ENCODE measurements at places on chromosomes 12 and 14.

GRCh38 chr12:117182866-117183265 lies 7.4 kb downstream of the FBXO21 start:
- no peak for DNase-seq

DNA sequence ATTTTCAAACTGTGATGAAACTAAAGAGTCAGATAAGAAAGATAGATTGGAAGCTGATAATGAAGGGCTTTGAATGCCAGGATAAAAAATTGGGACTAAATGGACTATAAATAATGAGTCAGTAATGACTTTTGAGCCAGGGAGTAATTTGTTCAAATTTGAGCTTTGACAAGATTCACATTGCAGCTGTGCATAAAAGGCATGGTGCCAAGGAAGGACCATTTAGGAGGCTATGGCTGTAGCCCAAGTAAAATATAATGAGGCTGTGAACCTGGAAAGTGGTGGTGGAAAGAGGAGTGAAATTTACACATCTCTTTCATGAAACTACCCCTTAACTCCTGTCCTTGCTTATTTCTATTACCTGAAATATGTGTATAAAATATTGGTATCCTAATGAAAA lies 218.5 kb downstream of the SLC6A15 start:
- DNase-seq = no peak

DNA sequence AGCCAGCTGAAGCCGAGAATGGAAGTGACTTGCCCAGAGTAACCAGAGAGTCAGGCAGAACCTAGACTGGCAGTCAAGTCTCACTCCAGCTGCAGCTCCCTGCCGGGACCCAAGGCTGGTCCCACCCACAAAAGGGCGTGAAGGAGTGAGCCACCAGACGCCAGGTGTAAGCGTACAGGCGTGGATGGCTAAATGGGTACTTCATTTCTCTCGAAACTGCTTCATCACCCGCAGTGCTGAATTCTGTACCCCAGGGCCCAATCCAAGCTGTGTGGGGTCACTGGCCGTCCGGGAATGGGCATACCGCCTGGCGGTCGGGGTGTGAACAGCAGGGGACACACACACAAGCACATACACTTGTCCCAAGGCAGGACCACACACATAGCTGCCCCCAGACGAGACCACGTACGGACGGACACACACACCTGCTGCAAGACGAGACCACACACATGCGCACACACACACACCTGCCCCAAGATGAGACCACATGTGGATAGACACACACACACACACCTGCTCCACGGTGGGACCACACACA lies 34.8 kb downstream of the DEGS2 start:
- DNase-seq = no peak

DNA sequence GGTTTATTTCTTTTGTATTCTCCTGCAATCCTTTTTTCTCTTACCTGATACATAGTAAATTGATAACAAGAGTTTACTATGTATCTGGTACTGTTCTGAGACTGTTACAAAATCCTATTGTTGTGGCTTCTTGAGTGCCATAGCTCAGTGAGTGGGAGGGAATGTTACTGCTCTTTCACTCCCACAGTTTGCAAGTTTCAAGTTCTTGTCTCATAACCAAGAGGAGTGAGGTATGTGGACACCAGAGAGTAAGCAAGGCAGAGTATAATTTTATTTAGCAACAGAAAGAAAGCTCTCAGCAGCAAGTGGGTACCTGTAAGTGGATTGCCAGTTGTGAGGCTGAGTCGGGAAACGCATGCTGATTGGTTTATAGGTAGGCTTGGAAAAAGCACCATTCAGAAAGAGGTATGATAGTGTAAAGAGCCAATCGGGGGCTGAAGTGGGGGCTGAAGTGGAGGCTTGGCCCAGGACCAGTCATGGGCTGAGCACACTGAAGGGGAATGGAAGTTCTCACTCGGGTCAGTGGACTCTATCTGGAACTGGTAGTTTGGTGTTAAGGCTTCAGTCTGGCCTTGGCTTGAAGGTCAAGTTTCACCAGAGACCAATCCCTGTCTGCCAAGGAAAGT lies 850.8 kb downstream of the TMTC2 start:
- DNase-seq = no peak

- no peak for DNase-seq
Observed at GRCh38 chr12:19035536-19035935, 94.0 kb upstream of the PLEKHA5 start.

DNA sequence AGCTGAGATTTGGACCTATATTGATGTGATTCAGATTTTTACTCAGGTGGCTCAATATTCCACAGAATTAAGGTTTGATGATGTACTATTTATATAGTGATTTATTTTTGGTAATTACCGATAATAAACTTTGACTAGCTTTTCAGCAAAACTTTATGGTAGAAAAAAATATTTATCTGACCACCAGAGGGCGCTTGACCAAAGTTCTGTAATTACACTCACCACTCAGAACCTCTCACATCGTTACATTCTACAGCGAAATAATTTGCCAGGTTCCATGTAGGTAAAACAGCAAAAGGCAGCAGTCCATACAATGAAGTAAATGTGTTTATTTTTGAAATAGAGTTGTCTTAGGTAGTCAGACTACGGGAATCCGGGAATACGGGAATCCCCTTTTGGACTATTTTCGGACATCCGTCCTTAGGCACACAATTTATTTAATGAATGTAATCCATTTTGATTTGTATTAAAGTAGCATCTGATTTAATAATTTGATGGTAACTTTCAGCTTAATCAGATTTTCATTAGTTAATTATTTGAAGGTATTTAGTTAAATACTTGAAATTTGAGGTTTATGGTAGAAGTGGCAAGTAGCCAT lies 143.0 kb upstream of the DDHD1 start:
- DNase-seq = no peak

DNA sequence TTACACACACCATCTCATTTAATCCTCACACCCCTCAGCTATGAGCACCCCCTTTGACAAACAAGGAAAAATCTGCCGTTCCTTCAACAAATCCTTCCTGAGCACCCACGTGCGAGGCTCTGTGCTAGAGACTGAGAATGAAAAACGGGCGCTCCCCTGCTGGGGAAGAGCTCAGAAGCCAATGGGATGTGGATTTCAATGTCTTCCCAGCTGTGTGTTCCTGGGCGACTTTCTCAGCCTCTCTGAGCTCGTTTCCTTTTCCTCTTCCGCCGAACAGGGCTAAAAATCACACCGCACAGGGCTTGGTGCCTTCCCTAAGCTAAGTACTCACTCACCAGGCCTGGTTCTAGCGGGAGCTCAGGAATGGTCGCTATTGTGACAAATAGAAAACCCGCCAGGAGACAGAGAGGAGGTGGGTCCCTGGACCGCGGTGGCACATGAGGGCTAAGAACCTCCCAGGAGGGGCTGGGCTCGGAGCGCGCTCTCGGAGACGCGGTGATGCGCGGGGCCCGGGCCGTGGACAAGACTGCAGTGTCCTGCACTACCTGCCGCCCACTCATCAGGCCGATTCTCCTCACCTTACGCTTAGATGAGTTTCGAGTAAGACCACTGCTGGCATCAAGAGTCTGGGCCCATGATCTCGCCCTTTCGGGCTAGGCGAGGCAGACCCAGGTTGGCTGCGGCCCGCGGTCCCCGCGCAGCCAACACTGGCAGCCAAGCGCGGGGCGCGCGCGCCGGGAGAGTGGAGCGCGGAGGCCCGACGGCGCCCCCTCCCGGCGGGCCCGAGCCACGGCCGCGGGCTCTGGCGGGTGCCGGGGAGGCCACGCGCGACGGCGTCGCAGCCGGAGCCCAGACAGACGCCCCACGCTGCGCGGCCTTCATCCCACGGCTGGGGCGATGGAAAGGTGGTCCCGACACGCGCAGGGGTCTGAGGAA lies 17.0 kb downstream of the ZDHHC22 start:
- peak; percentile 41 for DNase-seq

DNA sequence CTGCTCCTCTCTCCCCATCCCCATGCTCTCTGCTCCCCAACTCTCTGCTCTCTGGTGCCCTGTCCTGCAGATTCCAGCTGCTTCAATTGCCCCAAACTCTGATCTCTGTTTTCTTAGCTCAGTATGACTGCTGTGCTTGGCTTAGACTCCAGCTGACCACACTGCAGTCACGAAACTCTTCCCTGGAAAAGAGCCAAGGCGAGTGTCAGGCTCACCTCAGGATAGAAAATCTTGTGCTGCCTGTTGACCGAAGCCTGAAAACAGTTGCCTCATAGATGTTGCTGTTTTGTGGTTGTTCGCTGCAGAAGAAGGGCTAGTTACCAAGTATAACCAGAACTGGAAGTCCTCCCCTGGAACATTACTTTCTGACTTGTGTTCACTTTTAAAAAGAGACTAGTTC lies 6.7 kb upstream of the STON2 start:
- no peak for DNase-seq

DNA sequence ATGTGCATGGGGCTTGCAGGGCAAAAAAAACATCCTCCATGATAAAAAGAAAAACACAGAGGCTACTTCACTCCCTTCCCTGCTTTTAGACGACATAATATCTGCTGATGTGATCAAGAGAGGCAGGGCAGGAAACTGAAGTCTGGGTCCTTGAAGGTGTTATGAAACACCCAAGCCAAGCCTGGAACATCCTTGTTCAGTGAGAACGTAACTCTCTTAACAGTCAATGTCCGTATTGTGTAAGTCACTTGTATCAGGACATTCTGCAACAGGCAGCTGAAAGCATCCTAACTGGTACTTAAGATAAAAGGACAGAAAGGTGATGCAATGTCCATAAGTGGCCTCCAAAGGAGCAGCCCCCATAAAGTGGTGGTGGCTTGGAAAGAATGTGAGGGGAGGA lies 20.0 kb downstream of the KCNK10 start:
- no peak for DNase-seq

- no peak for DNase-seq
Observed at GRCh38 chr14:100032738-100033137, 32.5 kb upstream of the EVL start.

DNA sequence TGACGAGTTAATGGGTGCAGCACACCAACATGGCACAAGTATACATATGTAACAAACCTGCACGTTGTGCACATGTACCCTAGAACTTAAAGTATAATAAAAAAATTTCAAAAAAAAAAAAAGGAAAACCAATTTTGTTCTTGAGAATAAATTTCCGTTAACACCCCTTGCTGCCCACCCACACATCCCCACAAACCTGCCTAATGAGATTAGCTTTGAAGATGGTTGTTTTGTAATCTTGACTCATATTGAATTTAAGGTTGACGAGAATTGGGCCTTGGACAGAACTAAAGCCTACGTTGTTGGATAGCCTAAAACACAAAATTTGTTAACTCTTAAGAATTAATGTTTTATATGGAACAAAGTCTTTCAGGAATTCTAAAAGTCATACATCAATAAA lies 52.9 kb downstream of the SYT1 start:
- no peak for DNase-seq

- no peak for DNase-seq
Observed at GRCh38 chr12:89951050-89951693, 242.5 kb upstream of the ATP2B1 start.

GRCh38 chr14:39762576-39763401 lies 330.6 kb upstream of the FBXO33 start:
- no peak for DNase-seq

DNA sequence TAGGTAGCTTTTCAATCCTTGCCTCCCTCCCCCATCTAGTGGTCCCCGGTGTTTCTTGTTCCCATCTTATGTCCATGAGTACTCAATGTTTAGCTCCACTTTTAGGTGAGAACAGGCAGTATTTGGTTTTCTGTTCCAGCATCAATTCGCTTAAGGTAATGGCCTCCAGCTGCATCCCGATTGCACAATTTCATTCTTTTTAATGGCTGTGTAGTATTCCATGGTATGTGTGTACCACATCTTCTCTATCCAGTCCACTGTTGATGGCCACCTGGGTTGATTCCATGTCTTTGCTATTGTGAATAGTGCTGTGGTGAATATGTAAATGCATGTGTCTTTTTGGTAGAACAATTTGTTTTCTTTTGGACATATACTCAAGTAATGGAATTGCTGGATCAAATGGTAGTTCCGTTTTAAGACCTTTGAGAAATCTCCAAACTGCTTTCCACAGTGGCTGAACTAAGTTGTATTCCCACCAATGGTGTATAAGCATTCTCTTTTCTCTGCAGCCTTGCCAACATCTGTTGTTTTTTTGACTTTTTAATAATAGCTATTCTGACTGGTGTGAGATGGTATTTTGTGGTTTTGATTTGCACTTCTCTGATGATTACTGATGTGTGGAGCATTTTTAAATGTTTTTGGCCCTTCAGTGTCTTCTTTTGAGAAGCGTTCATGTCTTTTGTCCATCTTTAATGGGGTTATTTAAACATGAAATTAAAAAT lies 34.2 kb upstream of the ASPG start:
- DNase-seq = no peak

GRCh38 chr12:45338272-45338671 lies 122.4 kb downstream of the ANO6 start:
- DNase-seq = no peak

Measured in stimulated activated naive CD4-positive, alpha-beta T cell treated with Interleukin-2 at 50 U/mL for 16 hours (primary cell).